ENCODE measurements at places on chromosomes 3 and 15.

DNA sequence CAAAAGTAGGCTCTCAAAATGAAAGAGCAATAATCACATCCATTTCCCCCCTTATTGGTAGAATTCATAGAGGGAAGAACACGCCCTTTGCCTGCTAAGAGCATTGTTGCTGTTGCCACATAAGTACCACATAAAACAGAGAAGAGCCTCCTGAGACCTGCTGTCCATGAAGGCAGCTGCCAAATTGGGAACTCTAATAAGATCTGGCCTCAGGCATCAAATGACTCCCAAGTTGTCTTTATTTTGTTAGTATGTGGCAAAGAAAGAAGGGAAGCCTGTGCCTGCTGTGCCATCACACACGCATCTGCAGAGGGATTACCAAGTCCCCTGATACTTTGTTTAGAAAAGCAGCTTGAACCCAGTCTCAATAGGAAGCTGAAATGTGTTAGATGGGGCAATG, 23.9 kb downstream of the VGLL3 start:
- no peak for DNase-seq

- no peak for DNase-seq
Measured at GRCh38 chr3:176839901-176840300, 357.4 kb downstream of the TBL1XR1 start.

DNA sequence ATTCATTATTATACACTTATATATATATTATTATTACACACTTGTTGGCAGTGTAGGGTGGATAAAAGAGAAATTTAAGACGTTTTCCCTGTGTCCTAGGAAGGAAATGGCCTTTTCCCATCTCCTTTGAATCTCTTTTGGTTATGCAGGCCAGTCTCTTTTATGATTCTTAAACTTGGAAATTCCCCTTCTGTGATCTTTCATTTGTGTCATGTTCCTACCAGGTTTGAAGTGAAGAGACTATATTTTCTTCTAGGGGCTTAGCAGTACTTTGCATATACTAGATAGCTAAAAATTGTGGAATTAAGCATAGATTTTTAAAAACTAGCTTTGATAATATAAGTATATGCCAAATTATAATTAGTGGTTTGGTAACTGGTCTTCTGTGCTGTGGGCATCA, 58.5 kb downstream of the BBX start:
- no peak for DNase-seq

GRCh38 chr3:125280668-125281361, 68.3 kb upstream of the SLC12A8 start:
- DNase-seq, result peak; percentile 42

- DNase-seq, result no peak
Measured at GRCh38 chr3:86418861-86419260, 572.1 kb downstream of the VGLL3 start.

- no peak for DNase-seq
Measured at GRCh38 chr15:38588672-38589071, 24.1 kb upstream of the RASGRP1 start.
